ENCODE measurements at places on chromosomes 13 and 19. TPM values are rescaled to one million over a fixed set of nuclear protein-coding genes. Genes with fewer than 3 reads are reported as not detected.

The TUBB4A gene
- polyA plus RNA-seq: 2.6 TPM

The GNG14 gene
- not detected for polyA plus RNA-seq

The KIR3DL2 gene
- 0.18 TPM for polyA plus RNA-seq

The DCLK1 gene
- 6.5 TPM for polyA plus RNA-seq

The MAB21L1 gene
- 1.3 TPM for polyA plus RNA-seq

The TDRD12 gene
- polyA plus RNA-seq: 0.24 TPM

The CERS1 gene
- polyA plus RNA-seq: 2.2 TPM

The C1QTNF9B gene
- polyA plus RNA-seq: 0.49 TPM

The ZNF350 gene
- polyA plus RNA-seq: 9.0 TPM

The ANGPTL8 gene
- 21.4 TPM for polyA plus RNA-seq

The CBLC gene
- polyA plus RNA-seq: 6.1 TPM

The SH3GL1 gene
- polyA plus RNA-seq: 88.3 TPM

The MEIOSIN gene
- not detected for polyA plus RNA-seq

- no peak for DNase-seq
Measured at GRCh38 chr13:50762969-50763567, 80.4 kb downstream of the DLEU7 start.

- no peak for DNase-seq
Measured at GRCh38 chr19:7930765-7931164, 4.8 kb upstream of the CTXN1 start.

DNA sequence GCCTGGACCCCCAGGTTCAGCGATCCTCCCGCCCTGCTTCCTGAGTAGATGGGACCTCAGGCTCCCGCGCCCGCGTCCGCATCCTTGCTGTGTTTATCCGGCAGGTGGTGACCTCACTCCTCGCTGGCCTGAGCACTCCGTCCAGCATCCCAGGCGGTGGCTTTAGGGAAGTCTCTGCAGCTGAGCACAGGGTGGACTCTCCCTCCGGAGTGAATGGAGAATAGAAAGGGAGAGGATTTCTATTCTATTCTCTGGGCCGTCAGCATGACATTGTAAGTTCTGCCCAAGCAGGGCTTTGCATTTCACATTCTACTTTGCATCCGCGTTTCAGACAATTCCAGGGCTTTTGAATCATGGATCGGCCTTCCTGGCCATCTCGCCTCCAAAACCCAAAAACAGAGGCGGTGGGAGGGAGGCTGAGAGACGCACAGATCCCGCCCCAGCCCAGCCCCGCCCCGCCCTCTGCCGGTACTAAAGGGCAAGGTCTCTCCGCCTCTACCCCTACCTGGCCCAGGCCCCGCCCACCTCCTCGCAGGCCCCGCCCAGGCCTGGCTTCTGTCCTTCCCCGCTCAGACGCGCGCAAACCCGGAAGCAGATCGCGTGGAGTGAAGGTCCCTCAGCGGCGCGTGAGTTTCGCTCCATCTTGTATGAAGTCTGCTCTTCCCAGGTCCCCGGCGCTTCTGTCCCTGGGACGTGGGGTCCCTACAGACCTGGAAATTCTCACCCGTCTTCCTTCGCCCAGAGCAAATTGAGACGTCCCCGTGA is at the start of gene ZNF525:
TSS of gene ZNF525 (plus strand) at position 572 of the 765 bp plus-strand sequence. CDS start 6,577 bp downstream, outside the sequence.
- peak; percentile 64 for DNase-seq

DNA sequence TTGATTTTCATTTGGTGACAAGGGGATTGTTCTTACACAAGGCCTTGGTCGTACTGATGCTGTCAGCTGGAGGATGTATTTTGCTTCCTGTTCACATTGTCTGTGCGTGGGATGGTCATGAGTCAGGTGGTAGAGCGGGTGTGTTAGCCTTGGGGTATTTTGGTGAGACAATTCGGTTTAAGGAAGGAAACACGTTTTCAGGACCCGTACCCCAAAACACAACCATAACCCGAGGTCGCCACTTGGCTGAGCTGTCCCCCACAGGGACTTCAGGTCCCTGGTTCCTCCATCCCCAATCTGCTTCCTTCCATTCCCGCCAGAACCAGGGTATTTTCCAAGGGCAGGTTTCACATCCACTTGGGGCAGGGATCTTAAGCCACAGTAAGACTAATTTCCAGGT is 15.0 kb downstream of the MYO9B start:
- no peak for DNase-seq

GRCh38 chr13:30319130-30319529 is 11.8 kb upstream of the KATNAL1 start:
- DNase-seq: no peak

- DNase-seq: no peak
Measured at GRCh38 chr19:13427273-13428051, 78.8 kb downstream of the CACNA1A start.

GRCh38 chr13:76226941-76227340 is 590.8 kb downstream of the LMO7 start:
- DNase-seq: no peak

- no peak for DNase-seq
Measured at GRCh38 chr19:40524133-40524549, 52.5 kb upstream of the SHKBP1 start.

DNA sequence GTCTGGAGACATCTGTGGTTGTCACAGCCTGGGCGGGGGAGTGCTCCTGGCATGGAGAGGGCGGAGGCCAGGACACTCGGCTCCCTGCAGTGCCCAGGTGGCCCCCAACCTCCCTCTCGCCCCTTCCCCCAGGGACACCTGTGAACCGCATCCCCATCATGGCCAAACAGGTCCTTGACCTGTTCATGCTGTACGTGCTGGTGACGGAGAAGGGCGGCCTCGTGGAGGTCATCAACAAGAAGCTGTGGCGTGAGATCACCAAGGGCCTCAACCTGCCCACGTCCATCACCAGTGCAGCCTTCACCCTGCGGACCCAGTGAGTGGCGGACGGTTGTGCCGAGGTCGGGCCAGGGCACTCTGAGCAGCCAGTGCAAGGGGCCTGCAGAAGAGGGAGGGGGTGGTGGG is 20.0 kb upstream of the WDR18 start:
- DNase-seq: no peak

GRCh38 chr13:65656740-65657329 is 1573.3 kb downstream of the PCDH9 start:
- DNase-seq: no peak

DNA sequence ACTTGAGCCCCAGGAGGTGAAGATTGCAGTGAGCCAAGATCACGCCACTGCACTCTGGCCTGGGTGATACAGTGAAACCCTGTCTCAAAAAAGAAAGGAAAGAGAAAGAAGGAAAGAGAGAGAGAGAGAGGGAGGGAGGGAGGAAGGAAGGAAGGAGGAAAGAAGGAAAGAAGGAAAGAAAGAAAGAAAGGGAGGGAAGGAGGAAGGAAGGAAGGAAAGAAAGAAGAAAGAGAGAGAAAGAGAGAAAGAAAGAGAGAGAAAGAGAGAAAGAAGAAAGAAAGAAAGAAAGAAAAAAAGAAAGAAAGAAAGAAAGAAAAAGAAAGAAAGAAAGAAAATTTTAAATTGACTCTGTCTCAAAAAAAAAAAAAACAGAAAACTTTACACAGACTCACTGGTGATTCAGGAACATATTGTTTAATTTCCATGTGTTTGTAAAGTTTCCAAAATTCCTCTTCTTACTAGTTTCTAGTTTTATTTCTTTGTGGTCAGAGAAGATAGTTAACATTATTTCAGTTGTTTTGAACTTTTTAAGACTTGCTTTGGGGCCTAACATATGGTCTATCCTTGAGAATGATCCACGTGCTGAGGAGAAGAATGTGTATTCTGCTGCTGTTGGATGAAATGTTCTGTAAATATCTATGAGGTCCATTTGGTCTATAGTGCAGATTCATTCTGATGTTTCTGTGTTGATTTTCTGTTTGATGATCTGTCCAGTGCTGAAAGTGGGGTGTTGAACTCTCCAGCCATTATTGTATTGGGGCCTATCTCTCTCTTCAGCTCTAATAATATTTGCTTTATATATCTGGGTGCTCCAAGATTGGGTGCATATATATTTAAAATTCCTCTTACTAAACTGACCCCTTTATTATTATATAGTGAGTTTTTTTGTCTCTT is 204.4 kb upstream of the SERP2 start:
- DNase-seq: no peak

DNA sequence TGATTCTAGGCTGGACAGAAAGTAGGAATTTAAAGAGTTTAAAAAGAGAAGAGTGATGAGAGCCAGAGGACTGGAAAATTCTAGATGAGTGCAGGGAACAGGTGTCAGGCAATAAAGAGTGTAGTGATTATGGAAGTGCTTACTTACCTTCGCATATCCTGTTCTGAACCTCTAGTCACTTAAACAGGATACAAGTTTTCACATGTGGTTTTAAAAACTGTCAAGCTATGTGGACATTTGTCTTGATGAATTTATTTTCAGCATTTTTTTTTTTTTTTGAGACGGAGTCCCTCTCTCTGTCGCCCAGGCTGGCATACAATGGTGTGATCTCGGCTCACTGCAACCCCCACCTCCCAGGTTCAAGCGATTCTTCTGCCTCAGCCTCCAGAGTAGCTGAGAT is 34.3 kb upstream of the IL17D start:
- no peak for DNase-seq

GRCh38 chr13:35794734-35795389 is 318.4 kb upstream of the MAB21L1 start:
- DNase-seq: no peak

- DNase-seq: no peak
Measured at GRCh38 chr13:24168392-24168750, 7.9 kb downstream of the SPATA13 start.

- no peak for DNase-seq
Measured at GRCh38 chr19:49918089-49918488, 10.9 kb upstream of the ATF5 start.

GRCh38 chr13:40589285-40590109 is 76.9 kb downstream of the FOXO1 start:
- no peak for DNase-seq

- no peak for DNase-seq
Measured at GRCh38 chr19:28401739-28402424, 811.1 kb downstream of the UQCRFS1 start.

DNA sequence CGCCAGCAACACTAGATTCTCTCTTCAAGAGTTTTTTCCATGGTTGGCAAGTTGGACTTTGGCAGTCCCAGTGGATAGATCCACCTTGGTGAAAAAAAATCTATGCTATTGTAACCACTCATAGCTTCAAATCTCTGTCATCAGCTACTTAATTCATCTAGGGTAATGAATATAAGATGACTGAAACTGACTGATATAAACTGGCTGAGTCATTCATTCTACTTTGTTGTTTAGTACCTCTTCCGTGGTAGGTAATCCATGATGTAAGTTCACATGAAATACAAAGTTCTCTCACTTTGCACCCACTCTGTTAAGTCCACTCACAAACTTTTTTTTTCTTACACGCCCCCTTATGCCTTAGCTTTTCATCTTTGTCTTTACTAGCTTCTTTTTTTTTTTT is 1381.5 kb downstream of the SLITRK5 start:
- DNase-seq: no peak

GRCh38 chr19:47063874-47064273 is 15.4 kb upstream of the TMEM160 start:
- DNase-seq: no peak

DNA sequence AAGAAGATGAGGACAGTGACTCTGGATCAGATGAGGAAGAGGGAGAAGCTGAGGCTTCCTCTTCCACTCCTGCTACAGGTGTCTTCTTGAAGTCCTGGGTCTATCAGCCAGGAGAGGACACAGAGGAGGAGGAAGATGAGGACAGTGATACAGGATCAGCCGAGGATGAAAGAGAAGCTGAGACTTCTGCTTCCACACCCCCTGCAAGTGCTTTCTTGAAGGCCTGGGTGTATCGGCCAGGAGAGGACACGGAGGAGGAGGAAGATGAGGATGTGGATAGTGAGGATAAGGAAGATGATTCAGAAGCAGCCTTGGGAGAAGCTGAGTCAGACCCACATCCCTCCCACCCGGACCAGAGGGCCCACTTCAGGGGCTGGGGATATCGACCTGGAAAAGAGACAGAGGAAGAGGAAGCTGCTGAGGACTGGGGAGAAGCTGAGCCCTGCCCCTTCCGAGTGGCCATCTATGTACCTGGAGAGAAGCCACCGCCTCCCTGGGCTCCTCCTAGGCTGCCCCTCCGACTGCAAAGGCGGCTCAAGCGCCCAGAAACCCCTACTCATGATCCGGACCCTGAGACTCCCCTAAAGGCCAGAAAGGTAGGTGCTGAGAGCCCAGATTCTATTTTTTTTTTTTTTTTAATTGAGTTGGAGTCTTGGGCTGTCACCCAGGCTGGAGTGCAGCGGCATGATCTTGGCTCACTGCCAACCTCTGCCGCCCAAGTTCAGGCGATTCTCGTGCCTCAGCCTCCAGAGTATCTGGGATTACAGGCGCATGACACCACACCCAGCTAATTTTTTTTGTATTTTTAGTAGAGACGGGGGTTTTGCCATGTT is 2.3 kb downstream of the PPP1R15A start:
- DNase-seq: no peak

- no peak for DNase-seq
Measured at GRCh38 chr19:335072-335471, 9.5 kb downstream of the MIER2 start.

DNA sequence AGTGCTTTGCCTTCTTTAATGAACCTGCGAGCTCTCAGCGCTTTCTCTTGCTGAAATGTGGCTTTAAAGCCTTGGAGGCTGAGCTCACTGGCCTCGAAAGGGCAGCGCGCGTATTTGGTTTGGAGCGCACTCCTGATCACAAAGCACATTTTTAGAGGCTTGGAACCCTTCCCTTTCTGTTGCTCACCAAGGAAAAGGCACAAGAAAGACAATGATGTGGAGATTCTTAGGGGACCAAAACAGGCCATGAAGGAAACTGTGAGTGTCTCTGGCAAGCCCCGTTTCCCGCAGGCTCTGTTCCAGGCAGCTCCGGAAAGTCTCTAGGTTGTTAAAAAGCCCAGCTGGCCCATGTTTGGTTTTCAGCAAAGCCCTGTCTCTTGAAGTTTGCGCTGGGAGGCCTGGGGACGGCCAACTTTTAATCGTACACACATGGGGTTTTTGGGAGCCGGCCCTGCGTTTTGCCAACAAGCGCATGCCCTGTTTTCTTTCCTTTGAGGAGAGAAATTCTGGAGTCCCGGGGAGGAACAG is 9.4 kb upstream of the SPC24 start:
- peak; percentile 89 for DNase-seq

DNA sequence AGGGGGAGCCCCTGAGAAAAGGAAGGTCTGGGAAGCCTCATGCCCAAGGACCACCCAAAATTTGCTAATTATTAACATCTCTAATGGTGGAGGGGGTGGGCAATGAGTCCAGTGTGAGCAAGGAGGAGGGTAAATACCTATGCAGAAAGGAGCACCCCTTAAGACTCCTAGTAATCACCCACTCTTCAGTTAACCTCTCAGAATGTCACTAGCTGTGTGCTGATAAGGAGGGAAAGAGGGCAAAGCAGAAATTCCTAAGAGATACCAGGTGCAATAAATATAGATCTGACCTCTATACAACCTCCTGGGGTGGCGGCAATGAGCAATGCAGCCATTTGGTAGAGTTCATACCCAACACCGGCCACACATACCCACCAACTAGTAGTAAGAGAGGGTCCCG is 12.7 kb upstream of the DPY19L3 start:
- no peak for DNase-seq

DNA sequence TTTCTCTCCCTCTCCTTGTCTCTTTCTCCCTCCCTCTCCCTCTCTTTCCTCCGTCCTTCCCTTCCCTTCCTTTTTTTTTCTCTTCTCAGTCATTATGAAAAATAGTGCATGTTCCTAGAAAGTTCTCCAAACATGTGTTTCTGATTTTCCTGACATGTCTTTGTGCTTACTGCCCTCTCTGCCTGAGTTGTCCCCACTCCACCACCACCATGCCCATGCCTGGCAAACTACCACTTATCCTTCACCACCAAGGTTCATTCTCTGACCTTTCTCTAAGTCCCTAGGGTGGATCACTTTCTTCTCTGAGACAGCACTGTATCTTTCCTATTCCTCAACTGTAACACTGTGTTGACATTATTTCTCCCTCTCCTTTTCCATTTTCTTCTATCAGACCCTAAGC is 98.2 kb downstream of the LACC1 start:
- no peak for DNase-seq

GRCh38 chr19:5547881-5548280 is 19.9 kb downstream of the TINCR start:
- no peak for DNase-seq
